ENCODE measurements at places on chromosomes 2 and 18.

DNA sequence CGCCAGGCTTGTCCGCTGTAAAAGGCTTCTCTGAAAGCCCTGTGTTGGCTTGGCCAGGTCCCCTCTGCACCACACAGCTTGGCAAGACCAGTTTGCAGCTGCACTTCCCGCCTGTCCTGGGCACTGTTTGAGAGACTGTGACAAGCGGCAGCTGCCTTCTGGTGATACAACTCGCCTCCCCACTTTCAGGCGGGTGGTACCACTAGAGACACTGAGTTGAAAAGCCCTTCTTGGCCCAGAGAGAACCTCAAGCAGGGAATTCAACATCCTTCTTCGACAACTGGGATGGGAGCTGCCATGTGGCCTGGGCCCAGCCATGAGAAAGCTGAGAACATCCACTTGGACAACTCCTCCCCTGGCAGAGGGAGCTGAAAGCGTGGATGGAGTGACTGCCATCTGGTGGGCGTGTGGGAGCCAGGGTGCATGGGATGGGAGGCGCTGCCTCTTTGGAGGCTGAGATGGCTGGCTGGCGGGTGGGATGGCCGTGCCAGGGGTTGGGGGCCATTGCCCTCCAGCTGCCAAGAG, 125.5 kb upstream of the REV1 start:
- no peak for DNase-seq

- DNase-seq: no peak
Observed at GRCh38 chr2:36493306-36493705, 104.7 kb downstream of the FEZ2 start.

- no peak for DNase-seq
Observed at GRCh38 chr2:233260661-233261060, 9.2 kb downstream of the ATG16L1 start.

DNA sequence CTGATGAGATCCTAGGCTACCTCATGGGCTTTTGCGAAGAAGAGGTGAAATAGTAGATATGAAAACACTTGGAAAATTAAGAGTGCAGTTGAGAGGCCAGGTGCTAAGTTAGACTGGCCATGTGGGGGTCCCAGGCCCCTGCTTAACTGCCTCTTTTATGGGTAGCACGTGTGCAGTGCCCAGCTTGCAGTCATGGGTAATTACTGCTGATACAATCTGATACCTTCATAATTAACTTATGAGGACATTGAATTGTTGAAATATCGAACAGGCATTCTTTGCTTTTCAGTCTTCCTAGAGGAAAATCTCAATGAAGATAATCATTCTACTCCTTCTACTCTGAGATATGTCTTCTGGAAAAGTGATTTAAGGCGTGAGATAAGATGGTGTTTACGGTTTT, 11.6 kb downstream of the TRAF3IP1 start:
- no peak for DNase-seq

- no peak for DNase-seq
Observed at GRCh38 chr2:127377262-127377661, 10.5 kb downstream of the MAP3K2 start.

DNA sequence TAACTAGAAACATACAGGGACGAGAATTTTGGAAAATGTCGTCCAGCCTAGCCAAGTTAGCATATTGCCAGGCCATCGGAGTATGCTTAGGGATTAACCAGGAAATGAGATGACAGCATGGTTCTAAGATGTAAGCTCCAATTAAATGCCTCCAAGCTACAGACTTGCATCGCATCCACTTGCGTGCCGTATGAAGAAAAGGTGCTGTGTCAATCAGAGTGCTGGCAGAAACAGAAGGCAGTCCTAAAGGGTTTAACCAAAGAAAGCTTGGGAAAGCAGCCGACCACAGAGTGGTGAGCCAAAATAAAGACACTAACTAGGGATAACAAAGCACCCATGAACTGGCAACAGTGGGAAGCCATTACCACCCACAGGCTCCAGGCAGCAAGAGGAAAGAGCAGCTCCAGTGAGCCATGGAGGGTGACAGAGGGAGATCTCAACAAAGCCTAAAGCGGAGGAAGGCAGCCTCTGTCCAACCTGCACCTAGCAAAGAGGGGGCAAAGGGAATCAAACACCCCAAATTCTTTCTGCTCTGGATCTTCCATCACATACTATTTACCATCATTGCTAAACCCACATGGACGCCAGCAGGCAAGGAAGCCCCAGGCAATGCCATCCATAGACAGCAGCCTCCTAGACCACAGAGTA, 27.6 kb upstream of the SOCS6 start:
- DNase-seq: no peak

DNA sequence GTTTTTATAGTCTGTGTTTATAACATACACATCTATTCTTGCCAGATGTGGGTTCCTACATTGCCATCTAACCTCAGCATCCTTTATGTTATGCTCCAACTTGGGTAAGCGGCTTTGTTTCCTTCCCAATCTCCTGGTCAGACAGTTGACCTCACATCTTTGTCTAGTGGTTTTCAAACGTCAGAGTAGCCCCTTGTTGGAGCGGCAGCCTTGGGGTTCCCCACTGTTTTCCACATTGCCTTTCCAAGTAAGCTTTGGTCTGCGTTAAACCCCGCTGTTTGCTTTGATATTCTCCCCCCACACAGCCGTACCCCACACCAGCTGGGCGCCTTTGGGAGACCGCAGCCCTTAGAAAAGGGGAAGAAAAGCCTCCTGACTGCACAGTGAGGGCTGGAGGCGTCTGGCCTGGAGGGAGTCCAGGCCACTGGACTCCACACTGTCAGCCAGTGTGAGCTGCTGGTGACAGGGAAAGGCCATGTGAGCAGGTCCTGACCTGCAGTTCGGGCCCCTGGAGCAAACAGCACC, 83.3 kb downstream of the MALT1 start:
- no peak for DNase-seq

GRCh38 chr18:9017167-9017904, 85.2 kb upstream of the NDUFV2 start:
- DNase-seq: peak; percentile 76

GRCh38 chr2:66275984-66276383, 158.9 kb upstream of the MEIS1 start:
- DNase-seq: no peak

GRCh38 chr18:76565238-76566173, 70.5 kb upstream of the ZNF516 start:
- peak; percentile 93 for DNase-seq

- DNase-seq: no peak
Observed at GRCh38 chr2:178723786-178724346, 83.4 kb downstream of the TTN start.

DNA sequence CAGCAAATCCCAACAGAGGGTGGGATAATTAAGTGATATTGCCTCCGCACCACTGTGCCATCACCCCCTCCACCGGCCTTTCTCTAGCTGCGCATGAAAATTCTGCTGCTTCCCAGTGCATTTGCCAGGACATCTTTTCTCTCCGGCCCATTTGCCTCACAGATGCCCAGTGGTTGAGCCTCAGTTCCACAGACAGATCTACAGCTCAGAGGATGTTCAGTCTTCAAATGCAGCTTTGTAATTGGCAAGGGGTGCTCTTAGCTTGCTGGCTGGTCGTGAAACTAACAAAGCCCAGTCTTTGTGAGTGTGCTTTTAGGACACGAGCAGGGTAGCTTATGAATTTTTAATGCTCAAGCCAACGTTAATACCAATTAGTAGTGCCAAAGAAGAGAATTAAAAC, 253.3 kb upstream of the REV1 start:
- no peak for DNase-seq

DNA sequence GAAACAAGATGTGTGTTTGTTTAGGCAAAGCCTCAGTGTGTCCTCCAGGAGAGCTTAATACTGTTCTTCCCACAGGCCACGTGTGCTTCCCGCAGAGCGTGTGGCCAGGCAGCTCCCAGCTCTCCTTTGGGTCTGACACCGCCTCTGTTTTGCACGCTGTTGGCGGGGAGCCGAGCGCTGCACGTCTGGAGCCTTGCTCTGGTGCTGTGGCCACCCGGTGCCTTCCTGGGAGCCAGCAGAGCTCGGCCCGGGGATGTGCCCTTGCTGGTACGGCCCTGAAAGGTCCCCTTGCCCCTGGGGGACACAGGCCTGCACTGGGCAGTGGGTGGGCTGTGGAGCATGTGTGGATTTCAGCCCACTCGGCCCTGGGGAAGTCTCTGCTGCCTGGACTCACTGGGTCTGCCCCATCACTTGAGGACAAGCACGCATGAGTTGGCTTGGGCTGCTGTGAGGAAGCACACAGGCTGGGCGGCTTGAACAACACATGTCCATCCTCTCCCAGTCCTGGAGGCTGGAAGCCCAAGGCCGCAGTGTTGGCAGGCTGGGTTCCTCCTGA, 160.7 kb upstream of the HDAC4 start:
- no peak for DNase-seq

DNA sequence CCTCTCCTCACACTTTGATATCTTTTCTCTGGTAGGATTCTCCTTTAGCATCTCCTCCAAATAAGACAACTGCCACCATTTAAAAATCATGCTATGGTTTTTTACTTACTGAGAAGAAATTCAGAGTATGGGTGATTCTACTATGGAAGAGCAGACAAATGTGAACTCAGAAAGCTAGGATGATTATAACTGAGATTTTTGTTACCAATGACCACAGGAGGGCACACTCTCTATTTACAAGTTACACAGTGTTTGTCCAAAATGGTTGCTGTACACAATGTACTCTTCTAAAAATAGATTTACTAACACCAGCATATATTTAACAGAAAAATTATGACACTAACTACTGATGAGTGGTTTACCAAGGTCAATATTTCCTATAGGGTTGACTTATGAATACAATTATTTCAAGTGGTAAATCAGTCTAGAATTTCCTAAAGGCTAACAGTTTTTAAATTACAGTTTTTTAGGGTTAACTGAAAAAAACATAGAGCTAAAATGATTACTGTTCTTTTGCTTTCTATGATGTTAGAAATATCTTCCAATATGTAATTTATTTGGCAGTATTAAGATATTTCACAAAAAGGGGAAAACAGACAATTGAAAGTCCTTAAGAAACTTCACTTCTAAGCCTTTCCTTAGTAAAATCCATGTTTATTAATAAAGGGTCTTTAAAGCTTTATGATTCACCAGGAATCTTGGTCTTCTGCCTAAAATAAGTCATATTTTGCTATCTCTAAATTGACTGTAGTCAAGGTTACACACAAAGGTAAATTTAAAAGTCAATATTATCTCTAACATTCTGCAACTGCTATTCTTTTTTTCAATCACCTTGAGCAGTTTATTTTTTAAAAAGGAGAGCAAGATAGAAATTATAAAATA, 57.2 kb downstream of the MAP4K3 start:
- DNase-seq: peak; percentile 39

DNA sequence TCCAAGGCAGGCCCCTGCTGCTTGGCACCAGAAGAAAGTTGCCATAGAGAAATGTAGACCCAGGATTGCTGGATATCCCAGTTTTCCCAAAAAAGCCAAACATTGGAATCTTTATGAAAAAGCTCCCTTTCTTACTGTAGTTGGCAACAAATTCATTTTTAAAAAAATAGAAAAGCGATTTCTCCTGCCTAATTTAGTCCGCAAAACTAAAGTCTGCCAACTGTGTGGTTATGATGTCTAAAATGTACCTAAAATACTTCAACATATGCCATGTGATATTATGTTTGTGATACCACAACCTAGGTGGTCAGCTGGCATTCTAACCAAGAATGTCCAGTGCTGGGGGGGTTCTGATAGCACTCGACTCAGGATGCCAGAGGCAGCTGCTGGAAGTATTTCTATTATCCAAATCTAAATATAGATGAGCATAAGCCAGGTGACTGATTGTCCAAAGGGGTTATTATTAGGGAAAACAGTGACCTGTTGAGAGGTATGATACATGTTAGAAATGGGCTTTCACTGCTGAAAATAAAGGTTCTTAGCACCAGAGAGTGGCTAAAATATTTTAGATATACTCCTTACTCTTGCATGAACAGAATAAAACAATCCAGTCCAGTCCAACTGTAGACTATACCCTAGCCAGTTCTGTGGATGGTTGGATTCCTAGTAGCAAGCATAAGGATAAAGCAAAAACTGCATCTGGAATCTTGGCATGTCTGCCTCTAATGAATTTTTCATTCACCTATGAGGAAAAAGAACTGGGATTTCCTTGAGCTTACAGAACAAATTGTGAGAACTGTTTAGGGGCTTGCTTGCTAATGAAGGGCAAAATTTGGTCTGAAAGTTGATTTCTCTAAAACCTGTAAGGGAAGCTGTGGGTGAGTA, 101.7 kb downstream of the STK39 start:
- no peak for DNase-seq

GRCh38 chr2:176851200-176851888, 361.2 kb upstream of the HNRNPA3 start:
- no peak for DNase-seq

DNA sequence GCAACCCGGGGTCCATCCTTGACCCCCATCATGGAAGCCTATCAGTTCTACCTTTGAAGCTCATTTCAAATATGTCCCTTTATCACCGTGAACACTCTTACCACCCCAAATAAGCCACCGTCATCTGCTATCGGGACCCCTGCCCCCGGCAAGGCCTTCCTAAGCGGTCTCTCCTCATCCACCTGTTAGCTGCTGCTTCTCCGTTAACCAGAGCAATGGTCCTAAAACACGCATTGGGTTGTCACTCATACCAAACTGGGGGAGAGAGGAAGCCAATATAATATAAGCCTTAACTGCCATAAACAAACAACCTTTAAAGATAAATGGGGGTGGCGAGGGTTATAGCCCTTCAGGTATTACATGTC, 680 bp downstream of the ASNSD1 start:
- DNase-seq: no peak

GRCh38 chr2:139438478-139438877, 658.3 kb upstream of the NXPH2 start:
- DNase-seq: no peak

- no peak for DNase-seq
Observed at GRCh38 chr2:12807907-12808810, 91.4 kb downstream of the TRIB2 start.

GRCh38 chr2:23776021-23776420, 150.9 kb downstream of the ATAD2B start:
- DNase-seq: no peak

DNA sequence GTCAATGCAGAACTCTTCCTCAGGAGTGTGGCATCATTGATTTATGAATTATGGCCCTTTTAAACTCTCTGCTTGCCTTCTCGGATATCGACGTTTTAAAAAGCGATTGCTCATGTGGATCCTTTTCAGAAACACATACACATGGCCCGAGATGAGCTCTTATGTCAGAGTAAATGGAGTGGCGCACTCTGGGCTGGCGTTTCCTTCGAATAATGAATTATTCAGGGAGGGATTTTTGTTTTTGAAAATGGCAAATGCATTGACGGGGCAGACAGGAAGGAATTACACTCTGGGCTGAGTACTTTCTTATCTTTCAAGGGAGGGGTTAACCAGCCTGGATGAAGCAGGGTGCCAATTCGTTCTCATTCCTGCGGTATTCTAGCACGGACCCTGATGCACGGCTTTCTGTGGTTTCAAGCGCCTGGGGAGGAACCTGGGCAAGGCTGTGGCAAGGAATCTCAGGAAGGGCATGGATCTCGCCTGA, 142.7 kb downstream of the PRKCE start:
- DNase-seq: no peak

GRCh38 chr2:15122915-15123314, 438.2 kb downstream of the NBAS start:
- DNase-seq: no peak
